ENCODE measurements at places on chromosomes 3 and 15.

- DNase-seq = no peak
Observed at GRCh38 chr3:139571711-139572110, 32.2 kb upstream of the RBP1 start.

GRCh38 chr3:126156468-126156867, 23.9 kb downstream of the ALDH1L1 start:
- peak; percentile 19 for DNase-seq

- DNase-seq = no peak
Observed at GRCh38 chr3:189981668-189982067, 139.0 kb downstream of the P3H2 start.

DNA sequence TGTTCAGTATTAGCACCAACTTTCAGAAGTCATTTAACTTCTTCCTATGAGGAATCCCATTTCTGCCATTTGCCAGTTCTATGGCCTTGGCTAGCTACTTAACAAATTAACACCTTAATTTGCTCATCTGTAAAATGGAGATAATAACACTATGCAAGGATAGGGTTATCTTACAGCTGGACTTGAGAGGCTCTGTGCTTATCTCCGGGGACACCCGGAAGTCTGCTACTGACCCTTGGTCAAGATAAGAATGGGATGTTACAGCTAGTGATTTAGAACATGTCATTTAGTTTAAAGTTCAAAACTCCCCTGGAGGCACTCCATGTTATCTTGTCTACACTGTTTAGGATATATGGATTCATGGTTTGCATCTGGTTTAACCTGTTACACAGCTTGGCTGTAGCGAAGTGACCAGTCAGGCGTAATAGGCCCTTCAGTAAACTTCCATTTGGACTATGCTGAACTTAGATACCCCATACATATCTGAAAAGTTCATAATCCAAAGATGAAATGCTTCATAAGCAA, 156.0 kb upstream of the CD96 start:
- DNase-seq = no peak

DNA sequence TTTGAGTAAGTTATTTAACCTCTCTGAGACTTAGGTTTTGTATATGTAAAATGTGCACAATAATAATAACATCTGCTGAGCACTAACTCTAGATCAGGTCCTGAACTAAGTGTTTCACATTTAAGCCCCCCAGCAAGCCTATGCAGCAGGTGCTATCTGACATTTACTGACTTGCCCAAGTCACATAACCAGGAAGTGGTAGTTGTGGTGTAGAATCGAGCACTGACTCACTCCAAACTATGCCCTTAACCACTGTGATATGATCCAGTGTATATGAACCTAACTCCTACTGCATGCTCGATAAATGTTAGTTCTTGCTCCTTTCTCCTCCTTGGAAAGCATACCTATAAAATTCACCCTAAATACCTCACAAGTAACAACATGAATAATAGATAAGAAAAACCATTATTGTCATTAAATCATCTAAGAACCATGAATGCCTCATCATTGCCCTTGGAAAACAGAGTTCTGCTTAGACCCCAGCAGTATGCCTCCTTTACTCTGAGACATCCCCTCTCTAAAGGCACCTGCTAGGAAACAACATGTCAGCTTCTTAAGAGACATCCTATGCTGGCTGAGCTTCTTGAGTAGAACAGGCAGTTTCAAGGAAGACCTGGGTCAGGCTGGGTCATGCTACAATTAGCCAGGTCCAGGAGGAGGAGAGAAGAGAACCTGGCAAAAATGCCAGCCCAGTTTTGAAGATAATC, 3.0 kb upstream of the SHC4 start:
- DNase-seq = no peak

DNA sequence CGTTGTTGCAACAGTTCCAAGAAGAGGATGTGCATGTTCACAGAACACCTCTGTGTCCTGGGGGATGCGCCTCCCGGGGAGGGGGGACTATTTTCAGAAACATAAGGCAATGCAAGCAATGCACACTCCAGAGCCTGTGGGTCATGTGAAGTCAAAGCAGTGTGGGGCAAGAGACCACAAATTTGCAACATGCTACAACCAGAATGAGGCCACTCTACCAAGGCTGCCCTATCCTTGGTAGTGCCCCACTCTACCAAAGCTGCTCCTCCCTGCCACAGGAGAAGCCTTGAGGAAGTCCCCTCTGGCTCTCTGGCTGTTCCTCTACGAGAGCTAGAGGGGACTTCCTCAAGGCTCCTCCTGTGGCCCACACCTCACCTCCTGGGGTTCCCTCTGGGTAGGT, 8.4 kb upstream of the NR2C2 start:
- DNase-seq = no peak

- no peak for DNase-seq
Observed at GRCh38 chr3:115169808-115170207, 22.7 kb upstream of the ZBTB20 start.

DNA sequence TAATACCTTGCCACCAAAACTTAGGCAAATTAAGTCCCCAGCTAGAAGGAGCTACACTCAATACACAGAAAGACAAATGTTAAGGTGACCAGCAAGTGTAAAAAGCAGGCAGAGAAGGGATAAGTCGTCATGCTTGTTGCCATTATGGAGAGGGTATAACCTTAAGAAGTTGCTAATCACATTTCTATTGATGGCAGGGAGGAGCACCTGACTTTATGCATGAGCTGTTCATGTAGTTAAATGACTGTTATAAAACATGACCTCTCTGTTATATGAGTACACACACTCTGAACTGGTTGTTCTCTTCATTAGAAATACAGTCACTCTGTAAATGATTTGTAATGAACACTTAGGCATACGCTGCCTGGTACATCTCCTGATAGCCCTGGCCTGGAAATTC, 6.6 kb upstream of the CCNL1 start:
- no peak for DNase-seq

DNA sequence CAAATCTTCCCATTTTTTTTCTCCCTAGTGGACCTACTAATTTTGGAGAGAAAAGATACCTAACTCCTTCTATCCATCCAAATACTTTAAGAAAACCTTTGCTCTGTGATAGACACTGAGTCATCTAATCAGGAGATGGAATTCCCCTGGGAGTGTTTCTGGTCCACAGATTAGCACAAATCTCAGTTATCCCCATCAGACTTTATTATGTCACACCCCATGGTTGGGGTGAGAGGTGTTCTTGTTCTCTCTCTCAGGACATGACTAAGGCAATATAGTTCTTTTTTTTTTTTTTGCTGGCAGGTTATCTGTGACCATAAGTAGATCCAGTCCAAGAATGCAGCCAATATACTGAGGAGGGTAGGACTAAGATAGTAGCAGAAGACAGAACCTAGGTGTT, 15.8 kb downstream of the SLC9A9 start:
- no peak for DNase-seq

DNA sequence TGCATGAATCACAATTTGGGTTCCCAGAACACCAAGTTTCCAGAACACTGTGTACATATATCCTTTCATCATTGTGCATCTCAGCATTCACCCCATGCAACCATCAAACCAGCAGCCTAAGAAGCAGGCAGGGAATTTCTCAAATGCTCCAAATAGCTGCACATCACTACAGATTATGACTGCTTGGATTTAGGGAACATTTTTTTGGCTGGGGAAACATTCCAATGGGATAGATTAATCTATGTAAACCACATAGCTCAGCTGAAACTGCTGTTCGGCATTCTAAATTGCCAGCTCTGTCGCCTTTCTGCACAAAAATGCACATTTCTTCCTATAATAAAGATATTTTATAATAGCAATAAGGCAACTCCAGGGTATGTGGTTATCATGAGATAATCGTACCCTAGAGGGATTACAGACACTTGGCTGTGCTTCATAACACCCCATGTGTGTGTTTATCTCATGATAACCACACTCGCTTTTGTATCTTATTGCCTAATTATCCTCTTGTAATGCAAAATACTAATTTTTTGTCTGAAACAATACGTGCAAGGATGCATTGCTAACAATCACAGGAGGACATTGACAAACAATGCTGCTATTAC, 483.7 kb upstream of the DPH6 start:
- DNase-seq = no peak

DNA sequence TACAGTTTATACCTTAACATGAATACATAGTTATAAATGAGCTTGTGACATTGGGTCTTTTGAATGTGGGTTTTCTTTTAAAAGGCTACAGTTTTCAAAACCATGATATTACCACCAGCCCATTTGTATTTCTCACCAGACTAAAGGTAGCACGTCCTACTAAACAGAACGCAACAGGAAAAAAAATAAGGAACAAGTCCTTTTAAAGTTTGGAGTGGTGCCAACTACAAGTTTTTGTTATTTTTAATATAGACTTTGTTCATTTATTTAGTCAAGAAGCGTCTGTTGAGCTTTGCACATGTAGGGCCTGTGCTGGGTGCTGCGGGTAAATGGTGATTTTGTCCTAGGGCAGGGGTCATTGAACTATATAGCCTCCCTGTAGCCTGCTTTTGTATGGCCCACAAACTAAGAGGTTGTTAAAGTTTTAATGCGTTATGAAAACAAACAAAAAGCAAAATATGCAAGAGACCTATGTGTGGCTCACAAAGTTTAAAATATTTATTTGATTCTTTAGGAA, 164.4 kb downstream of the GHSR start:
- DNase-seq = no peak

DNA sequence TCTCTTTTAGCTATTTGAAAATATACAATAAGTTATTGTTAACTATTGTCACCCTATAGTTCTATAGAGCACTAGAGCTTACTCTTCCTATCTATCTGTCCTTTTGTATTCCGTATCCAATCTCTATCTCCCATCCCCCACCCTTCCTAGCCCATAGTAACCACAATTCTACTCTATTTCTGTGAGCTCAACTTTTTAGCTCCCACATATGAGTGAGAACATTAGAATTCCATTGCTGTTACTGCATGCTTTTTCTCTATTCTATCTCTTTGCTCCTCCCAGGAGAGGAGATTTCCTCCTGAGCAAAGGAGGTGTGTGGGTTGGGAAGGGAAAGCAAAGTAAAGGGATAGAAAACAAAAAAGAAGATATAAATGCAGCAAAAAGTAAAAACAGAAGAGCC, 105.6 kb upstream of the SLC4A7 start:
- DNase-seq = no peak

DNA sequence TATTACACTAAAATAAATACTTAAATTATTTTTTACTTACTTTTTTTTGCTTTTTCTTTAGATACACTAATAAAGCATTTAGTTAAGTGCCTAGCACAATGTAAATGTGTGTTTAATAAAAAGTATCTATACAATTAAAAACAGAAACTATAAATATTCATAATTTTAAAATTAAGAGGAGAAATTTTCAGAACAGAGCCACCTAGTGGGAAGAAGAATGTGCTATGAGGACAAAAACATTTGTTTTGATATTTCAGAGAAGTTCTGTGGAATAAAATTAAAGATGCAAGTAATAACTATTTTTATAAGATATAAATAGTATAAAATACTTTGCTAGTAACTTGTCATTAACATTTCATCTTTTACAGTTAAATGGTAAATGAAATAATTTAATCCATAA, 33.6 kb upstream of the PLSCR5 start:
- no peak for DNase-seq

GRCh38 chr3:113771993-113772392, 25.2 kb downstream of the ATP6V1A start:
- no peak for DNase-seq

GRCh38 chr3:13540297-13540995, 8.5 kb upstream of the FBLN2 start:
- DNase-seq = no peak

DNA sequence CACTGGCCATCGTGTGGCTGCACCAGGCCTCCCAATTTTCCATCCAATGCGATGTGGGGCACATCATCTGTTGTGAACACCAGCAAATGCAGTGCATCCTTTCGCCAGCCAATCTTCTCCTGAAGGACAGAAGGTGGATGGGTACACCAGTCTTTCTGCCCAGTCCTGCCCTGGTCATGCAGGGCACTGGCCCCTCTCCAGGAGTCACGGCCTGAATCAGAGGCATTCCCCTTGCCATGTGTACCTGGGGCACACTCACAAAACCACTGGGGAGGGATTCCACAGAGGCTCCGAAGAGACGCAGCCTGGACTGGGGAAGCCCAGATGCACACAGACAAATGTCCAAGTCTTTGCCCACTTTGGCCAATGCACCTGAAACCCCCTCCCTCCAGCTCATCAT, 65.8 kb downstream of the ITGB5 start:
- no peak for DNase-seq

DNA sequence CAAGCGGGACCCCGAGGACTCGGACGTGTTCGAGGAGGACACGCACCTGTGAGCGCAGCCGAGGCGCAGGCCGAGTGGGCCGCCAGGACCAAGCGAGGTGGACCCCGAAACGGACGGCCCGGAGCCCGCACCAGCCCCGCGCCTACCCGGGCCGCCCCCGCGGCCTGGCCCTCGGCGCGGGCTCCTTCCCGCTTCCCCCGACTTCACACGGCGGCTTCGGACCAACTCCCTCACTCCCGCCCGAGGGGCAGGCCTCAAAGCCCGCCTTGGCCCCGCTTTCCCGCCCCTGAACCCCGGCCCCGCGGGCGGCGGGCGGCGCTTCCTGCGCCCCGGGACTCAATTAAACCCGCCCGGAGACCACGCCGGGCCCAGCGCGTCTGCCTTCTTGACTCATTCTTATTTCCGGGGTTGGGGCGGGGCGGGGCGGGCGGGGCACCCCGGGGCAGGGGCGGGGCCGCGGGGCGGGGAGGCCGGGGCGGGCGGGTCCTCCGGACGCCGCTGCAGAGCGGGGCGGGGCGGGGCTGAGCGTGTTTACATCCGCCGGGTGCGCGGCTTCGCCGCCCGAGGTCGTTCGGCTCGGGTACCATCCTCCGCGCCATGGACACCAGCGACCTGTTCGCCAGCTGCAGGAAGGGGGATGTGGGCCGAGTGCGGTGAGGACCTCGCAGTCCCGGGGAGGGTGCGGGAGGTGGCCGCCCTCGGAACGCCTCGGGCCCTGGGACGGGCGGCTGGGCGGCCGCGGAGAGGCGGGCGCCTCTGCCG, at the start of gene ABTB1:
Gene ABTB1 (plus strand): TSS at position 524 of the 762 bp plus-strand sequence. CDS start 74 bp downstream, at position 598.
- DNase-seq = peak; percentile 87

- no peak for DNase-seq
Observed at GRCh38 chr3:108122276-108122675, 31.4 kb upstream of the CD47 start.

DNA sequence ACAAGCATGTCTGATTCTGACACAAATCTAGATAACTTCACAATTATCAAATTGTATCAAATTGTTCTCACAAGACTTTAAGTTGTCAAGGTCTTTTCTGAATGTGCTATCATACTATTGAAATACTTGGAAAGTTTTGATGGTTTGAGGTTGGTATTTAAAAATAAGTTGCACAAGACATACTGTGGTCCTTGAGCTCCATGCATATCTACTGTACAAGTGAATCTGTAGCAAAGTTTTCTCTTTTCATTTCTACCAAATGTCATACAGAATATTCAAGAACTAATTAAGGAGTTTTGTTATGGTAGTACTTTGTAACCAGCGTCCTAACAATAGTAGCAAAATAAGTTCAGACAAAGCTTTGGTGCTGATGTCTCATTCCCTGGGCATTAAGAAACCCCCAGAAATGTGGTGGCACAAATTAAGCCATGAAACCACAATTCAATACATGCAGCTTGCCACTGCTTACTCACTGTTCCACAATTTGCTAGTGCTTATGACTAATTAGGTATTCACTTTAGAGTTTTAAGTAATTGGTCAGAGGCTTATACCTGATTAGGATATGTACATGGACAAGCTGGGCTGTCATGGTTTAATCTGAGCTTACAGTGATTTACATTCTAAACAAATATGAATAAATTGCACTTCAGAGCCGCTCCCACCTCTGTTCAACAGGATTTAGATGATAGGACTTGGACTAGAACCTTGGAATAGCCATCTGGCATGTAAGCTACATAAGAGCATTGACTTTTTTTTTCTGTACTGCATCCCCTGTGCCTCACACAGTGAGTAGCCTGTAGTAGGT, 8.8 kb downstream of the TBC1D23 start:
- no peak for DNase-seq

- DNase-seq = no peak
Observed at GRCh38 chr15:90765531-90765930, 48.4 kb downstream of the BLM start.

All from hematopoietic multipotent progenitor cell treated with erythropoietin and hydrocortisone succinate and interleukin-3 and kit ligand, for 17 days (in vitro differentiated cells).